ENCODE measurements at places on chromosomes 1 and 21. TPM values are rescaled to one million over a fixed set of nuclear protein-coding genes. Genes with fewer than 3 reads are reported as not detected.

DNA sequence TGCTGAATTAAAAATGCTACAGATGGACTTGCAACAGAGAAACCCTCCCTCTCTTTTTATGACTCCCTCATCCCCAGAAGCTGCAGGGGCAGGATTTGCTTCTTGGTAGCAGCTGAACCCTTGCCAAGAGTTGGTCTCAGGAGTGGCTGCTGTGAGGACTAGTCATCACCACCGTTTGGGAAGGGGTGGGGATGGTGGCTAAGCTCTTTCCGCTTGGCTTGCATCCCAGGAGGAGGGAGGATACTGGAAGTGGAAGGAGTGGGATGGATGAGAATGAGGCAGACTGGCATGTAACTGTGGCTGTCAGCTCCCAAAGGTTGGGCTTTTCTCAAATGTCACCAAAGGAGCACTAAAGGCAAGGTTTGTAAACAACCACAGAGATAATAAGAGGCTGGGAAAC lies 50.8 kb upstream of the COL24A1 start:
- no peaks in the 10 kb centered on the region for H3K4me1 ChIP-seq
- H3K4me3 ChIP-seq, result no peak overlapping the region
- H3K27me3 ChIP-seq, result no peaks in the 10 kb centered on the region
- DNase-seq, result no peak
- no peaks in the 10 kb centered on the region for H3K36me3 ChIP-seq
- no peak overlapping the region for H3K27ac ChIP-seq

DNA sequence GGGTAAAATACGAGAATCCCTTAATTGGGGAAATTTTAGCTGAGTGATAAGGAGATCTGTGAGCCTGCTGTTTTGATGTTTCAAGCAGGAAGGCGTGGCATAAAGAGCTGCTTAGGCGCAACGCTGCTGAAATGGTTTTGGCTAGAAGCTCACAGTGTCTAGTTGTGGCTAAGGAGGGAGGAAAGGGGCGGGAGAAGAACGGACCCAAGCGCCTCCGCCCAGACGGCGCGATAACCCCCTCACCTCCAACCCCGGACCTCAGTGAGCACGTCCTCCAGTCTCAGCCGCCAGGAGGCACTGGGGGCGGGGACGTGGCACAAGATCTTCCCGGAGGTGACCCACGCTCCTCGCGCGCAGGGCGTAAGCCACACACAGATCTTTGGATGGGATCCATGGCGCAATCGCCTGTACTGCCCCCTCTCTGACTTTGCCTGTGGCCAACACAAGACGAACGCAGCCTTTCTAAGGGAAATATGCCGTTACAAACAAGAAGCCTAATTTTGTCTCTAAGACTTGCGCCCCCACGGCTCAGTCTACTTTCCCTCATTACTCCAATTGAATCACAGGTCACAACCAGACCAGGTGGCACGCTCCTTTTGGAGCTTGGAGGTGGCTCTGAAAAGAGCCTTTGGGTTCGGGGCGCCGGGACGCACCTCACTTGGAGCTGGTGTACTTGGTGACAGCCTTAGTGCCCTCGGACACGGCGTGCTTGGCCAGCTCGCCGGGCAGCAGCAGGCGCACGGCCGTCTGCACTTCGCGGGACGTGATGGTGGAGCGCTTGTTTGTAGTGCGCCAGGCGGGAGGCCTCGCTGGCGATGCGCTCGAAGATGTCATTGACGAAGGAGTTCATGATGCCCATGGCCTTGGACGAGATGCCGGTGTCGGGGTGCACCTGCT lies 23.4 kb upstream of the RNF187 start:
- no peak for DNase-seq
- no peaks in the 10 kb centered on the region for H3K27me3 ChIP-seq
- peak overlapping the region; percentile 36 for H3K27ac ChIP-seq
- peak overlapping the region; percentile 68 for H3K4me3 ChIP-seq
- no peaks in the 10 kb centered on the region for H3K4me1 ChIP-seq

DNA sequence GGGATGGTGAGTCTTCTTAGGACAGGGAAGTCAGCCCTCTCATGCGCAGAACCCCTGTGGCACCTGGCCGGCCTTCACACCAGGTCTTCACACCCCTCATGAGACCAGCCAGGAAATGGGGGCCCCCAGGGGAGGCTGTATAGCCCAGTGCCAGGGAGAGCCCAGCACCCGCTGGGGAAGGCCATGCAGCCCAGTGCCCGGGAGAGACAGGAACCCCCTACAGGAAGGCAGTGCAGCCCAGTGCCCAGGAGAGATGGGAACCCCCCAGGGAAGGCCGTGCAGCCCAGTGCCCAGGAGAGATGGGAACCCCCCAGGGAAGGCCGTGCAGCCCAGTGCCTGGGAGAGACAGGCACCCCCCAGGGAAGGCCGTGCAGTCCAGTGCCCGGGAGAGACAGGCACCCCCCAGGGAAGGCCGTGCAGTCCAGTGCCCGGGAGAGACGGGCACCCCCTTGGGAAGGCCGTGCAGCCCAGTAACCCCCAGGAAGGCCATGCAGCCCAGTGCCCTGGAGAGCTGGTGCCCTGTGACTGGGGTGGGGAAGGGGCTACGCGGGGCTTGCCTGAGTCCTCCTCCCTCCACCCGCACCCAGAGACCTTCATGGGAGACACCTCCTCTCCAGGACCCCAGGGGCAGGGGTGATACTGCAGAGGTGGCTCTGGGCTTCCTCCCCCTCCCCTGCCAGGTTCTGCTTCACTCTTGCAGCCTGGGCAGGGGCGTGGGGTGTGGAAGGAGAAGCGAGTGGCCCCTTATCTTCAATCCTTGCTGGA lies 110.5 kb upstream of the COL6A1 start:
- H3K36me3 ChIP-seq, result no peaks in the 10 kb centered on the region
- H3K4me1 ChIP-seq, result no peaks in the 10 kb centered on the region
- H3K27me3 ChIP-seq, result no peaks in the 10 kb centered on the region
- DNase-seq, result no peak
- H3K27ac ChIP-seq, result no peak overlapping the region

DNA sequence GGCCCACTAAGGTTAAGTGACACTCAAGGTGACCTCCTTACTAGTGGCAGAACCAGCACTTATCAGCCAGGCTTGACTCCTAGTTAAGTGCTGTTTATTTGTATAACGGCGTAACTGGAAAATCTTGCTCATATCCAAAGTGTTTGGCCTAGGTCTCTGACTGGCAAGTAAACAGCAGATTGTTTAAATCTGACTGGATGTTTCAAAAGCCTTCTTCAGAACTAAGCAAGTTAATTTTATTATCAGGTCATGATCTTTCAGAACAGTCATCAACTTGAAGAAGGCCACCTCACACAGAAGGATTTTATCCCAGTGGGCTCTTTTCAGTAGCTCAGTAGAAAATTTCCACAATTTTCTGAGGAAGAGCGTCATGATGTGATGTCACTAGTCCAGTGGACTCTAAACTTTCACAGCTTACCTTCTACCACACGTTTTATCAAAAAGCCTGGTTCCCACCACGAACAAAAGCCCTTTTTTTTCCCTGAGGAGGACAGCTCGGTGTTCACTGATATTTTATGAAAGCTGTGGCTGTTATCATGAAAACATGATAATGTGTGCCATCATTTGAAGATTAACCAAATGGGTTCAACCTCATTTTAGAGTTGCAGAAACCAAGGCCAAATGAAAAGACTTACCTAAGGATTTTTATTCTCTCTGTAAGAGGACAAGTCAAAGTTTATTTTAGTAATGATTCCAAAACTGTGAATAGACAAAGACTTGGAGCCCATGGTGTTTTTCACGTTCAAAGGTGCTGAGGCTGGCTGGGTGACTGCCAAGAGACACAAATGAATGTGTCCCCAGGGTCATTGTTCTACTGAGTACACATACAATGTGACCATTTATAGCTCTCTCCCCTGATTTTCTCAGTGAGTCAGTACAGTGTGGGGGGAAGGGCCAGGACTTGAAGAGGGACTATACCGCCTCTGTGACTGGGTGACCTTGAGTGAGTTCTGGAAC lies 9.1 kb downstream of the SGIP1 start:
- H3K27me3 ChIP-seq, result no peaks in the 10 kb centered on the region
- H3K36me3 ChIP-seq, result no peaks in the 10 kb centered on the region
- no peaks in the 10 kb centered on the region for H3K4me1 ChIP-seq
- no peak for DNase-seq
- H3K27ac ChIP-seq, result no peak overlapping the region

GRCh38 chr1:224767031-224767430 lies 150.9 kb downstream of the CNIH3 start:
- no peaks in the 10 kb centered on the region for H3K4me1 ChIP-seq
- no peaks in the 10 kb centered on the region for H3K36me3 ChIP-seq
- H3K4me3 ChIP-seq, result no peak overlapping the region
- no peak for DNase-seq

GRCh38 chr1:221718381-221719277 lies 23.3 kb downstream of the DUSP10 start:
- H3K27ac ChIP-seq, result no peak overlapping the region
- H3K4me1 ChIP-seq, result peaks cover 26% of the 10 kb centered on the region
- H3K4me3 ChIP-seq, result no peak overlapping the region
- no peak for DNase-seq
- H3K27me3 ChIP-seq, result no peaks in the 10 kb centered on the region
- H3K36me3 ChIP-seq, result peaks cover 25% of the 10 kb centered on the region

GRCh38 chr1:113046569-113046968 lies 26.4 kb upstream of the LRIG2 start:
- H3K27me3 ChIP-seq, result no peaks in the 10 kb centered on the region
- no peak for DNase-seq
- H3K36me3 ChIP-seq, result no peaks in the 10 kb centered on the region
- H3K4me3 ChIP-seq, result no peak overlapping the region
- H3K27ac ChIP-seq, result no peak overlapping the region

- DNase-seq, result no peak
- no peak overlapping the region for H3K4me3 ChIP-seq
- no peaks in the 10 kb centered on the region for H3K4me1 ChIP-seq
- H3K27me3 ChIP-seq, result no peaks in the 10 kb centered on the region
Observed at GRCh38 chr1:71087060-71087459, 6.2 kb upstream of the ZRANB2 start.

DNA sequence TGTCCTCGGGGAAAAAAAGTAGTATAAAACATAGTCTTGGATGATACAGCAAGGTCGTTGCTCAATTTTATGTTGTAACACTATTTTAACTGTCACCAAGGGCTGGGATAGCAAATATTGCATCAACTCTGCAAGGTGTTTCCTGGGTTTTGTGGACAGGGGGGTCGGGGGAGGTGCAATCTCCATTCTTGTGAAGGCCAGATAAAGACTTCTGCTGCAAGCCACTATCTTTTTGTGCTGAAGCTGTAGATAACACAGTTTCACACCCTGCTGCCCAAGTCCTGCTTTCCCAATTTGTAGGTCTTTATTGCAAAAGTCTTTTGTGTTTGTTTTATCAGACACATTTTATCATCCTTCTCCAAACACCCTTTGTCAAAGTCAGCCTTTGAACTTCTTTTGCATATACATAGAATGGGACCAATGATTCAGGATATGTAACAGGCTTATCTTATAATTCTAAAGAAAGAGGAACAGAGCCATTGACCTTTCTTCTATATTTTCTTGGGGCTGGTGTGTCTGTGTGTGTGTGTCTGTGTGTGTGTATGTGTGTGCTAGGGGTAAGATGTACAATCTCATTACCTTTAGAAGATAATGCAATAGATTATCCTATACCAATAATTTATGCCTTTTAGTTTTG lies 140.6 kb downstream of the RUNX1 start:
- H3K4me1 ChIP-seq, result peaks cover 25% of the 10 kb centered on the region
- H3K4me3 ChIP-seq, result no peak overlapping the region
- no peaks in the 10 kb centered on the region for H3K36me3 ChIP-seq
- H3K27ac ChIP-seq, result no peak overlapping the region

DNA sequence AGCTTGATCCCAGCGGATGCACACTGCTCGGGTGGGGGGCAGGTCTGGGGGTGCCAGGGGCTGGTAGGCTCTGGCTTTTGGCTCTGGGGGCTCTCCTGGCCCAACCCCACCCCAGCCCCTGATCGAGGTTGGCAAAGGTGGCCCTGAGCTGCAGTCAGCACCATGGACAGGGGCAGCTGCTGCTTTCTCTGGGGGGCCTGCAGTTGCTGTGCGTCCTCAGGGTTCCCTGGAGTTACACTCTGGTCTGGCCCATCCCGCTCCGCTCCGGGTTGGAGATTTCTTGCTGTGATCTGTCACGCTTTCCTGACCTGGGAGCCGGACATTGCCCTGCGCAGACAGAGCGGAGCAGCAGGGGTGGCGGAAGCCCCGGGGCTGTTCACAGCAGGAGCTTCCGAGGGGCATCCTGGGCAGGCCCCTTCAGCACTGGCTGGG lies 8.0 kb upstream of the PLCH2 start:
- DNase-seq, result no peak
- no peak overlapping the region for H3K4me3 ChIP-seq
- H3K27me3 ChIP-seq, result no peaks in the 10 kb centered on the region
- no peak overlapping the region for H3K27ac ChIP-seq
- no peaks in the 10 kb centered on the region for H3K4me1 ChIP-seq

DNA sequence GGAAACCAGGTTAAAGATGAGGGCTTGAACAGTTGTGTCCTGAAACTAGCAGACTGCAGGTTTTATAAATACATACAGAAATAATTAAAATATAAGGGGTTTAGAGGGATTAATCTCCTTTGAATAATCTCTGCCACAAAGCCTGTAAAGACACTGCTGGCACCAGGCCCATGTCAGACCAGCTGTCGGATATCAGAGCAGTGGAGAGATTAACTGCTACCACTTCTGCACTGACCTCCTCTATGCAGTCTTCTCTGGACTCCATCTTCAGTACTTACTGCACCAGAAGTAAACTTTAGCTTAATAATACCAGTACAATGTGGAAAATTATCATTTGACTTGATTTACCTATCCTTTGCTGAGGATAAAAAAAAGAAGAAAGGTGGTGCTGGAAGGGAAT lies 128.6 kb downstream of the LHX4 start:
- no peak overlapping the region for H3K4me3 ChIP-seq
- DNase-seq, result no peak
- H3K4me1 ChIP-seq, result no peaks in the 10 kb centered on the region
- H3K36me3 ChIP-seq, result no peaks in the 10 kb centered on the region
- H3K27me3 ChIP-seq, result no peaks in the 10 kb centered on the region

- H3K4me1 ChIP-seq, result peaks cover 7% of the 10 kb centered on the region
- no peak for DNase-seq
- H3K36me3 ChIP-seq, result no peaks in the 10 kb centered on the region
- H3K4me3 ChIP-seq, result no peak overlapping the region
- no peaks in the 10 kb centered on the region for H3K27me3 ChIP-seq
Observed at GRCh38 chr1:107739651-107740050, 225.3 kb downstream of the VAV3 start.

- no peak overlapping the region for H3K27ac ChIP-seq
- H3K4me3 ChIP-seq, result no peak overlapping the region
- H3K36me3 ChIP-seq, result no peaks in the 10 kb centered on the region
Observed at GRCh38 chr1:8848663-8849386, 29.7 kb downstream of the ENO1 start.

- no peak overlapping the region for H3K27ac ChIP-seq
- DNase-seq, result no peak
- no peaks in the 10 kb centered on the region for H3K4me1 ChIP-seq
- H3K36me3 ChIP-seq, result no peaks in the 10 kb centered on the region
- H3K4me3 ChIP-seq, result no peak overlapping the region
- no peaks in the 10 kb centered on the region for H3K27me3 ChIP-seq
Observed at GRCh38 chr1:70290218-70290617, 64.3 kb downstream of the ANKRD13C start.

GRCh38 chr1:234490793-234491479 lies 12.0 kb upstream of the TARBP1 start:
- no peak for DNase-seq
- peaks cover 51% of the 10 kb centered on the region for H3K4me1 ChIP-seq
- no peak overlapping the region for H3K4me3 ChIP-seq

GRCh38 chr1:181033799-181034451 lies at the start of gene MR1:
Gene MR1 (plus strand): TSS chr1:181033983. CDS start chr1:181034008, 25 bp downstream.
- H3K4me3 ChIP-seq, result peak within 1 kb of the TSS; percentile 93
- no peaks in the 10 kb centered on the region for H3K27me3 ChIP-seq
- no peaks in the 10 kb centered on the region for H3K36me3 ChIP-seq
- peak within 1 kb of the TSS; percentile 89 for H3K27ac ChIP-seq
- peaks cover 23% of the 10 kb centered on the region for H3K4me1 ChIP-seq
- peak; percentile 92 for DNase-seq

Gene GUCA2B
- total RNA-seq, result not detected

Gene NSL1
- 41.6 TPM for total RNA-seq

Gene TMPRSS2
- total RNA-seq, result 0.16 TPM
